ENCODE measurements at places on chromosomes 3 and 15. TPM values are rescaled to one million over a fixed set of nuclear protein-coding genes. Genes with fewer than 3 reads are reported as not detected.

GRCh38 chr3:121436641-121437040 lies 109.1 kb downstream of the POLQ start:
- no peaks in the 10 kb centered on the region for H3K27me3 ChIP-seq
- peaks cover 14% of the 10 kb centered on the region for H3K4me1 ChIP-seq
- no peak overlapping the region for H3K27ac ChIP-seq
- DNase-seq: no peak

DNA sequence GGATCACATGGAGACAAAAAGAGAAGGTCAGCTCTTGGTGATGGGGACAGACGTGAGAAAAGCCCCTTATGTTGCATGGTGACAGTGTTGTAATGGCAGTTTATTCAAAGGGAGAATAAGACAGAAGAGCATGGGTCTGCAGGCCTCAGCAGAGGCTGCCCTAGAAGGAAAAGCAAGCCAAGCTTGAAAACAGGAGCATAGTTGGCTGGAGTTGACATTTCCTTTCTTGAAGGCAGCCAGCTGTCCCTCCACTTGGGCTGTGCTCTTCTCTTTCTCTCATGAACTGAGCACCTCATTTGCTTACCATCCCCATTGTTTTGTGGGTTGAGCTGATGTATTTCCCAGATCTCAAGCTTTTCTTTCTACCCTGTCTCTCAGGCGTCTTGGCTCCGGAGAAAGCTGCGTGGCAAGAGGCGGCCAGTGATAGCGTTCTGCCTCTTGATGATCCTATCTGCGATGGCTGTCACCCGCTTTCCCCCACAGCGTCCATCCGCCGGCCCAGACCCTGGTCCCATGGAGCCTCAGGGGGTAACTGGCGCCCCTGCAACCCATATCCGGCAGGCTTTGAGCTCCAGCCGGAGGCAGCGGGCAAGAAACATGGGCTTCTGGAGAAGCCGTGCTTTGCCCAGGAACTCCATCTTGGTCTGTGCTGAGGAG lies 52.9 kb downstream of the GASK1A start:
- peaks cover 8% of the 10 kb centered on the region for H3K4me1 ChIP-seq
- no peak for DNase-seq
- H3K36me3 ChIP-seq: no peaks in the 10 kb centered on the region
- no peak overlapping the region for H3K27ac ChIP-seq
- H3K27me3 ChIP-seq: no peaks in the 10 kb centered on the region

- no peaks in the 10 kb centered on the region for H3K4me1 ChIP-seq
- H3K36me3 ChIP-seq: no peaks in the 10 kb centered on the region
- no peak overlapping the region for H3K27ac ChIP-seq
- H3K4me3 ChIP-seq: no peak overlapping the region
- DNase-seq: no peak
Observed at GRCh38 chr3:110414855-110415254, 656.8 kb upstream of the NECTIN3 start.

The HDC gene
- total RNA-seq: 0.32 TPM

GRCh38 chr3:182869059-182869458 lies 75.8 kb downstream of the ATP11B start:
- no peak for DNase-seq
- peaks cover 26% of the 10 kb centered on the region for H3K36me3 ChIP-seq
- H3K27me3 ChIP-seq: no peaks in the 10 kb centered on the region
- no peak overlapping the region for H3K4me3 ChIP-seq
- no peaks in the 10 kb centered on the region for H3K4me1 ChIP-seq

GRCh38 chr3:28326458-28326926 lies 22.0 kb upstream of the ZCWPW2 start:
- peak; percentile 54 for DNase-seq
- H3K36me3 ChIP-seq: peaks cover 16% of the 10 kb centered on the region
- peaks cover 14% of the 10 kb centered on the region for H3K4me1 ChIP-seq
- H3K27me3 ChIP-seq: no peaks in the 10 kb centered on the region
- H3K4me3 ChIP-seq: no peak overlapping the region
- H3K27ac ChIP-seq: no peak overlapping the region
